ENCODE measurements at places on chromosomes 13 and 19. TPM values are rescaled to one million over a fixed set of nuclear protein-coding genes. Genes with fewer than 3 reads are reported as not detected.

DNA sequence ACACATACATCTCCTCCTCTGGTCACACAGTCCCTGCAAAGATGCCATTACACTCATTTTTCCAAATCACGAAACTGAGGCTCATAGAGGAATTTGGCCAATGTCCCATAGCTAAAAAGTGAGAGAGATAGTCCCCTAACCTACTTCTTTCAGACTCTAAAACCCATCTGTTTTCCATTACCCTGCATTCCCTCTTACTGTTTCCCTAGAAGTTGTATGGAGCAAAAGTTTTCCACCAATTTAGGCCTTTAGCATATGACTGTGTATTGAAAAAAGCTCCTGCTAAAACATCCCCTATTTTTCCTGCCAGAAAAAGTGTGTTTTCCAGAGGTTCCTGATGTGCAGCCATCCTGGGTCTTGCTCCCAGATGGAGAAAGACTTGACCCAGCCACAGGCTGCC, 16.3 kb downstream of the SERP2 start:
- no peak overlapping the region for H3K4me3 ChIP-seq
- H3K27me3 ChIP-seq = peaks cover 13% of the 10 kb centered on the region
- H3K36me3 ChIP-seq = no peaks in the 10 kb centered on the region
- no peaks in the 10 kb centered on the region for H3K4me1 ChIP-seq
- no peak for DNase-seq
- no peak overlapping the region for H3K27ac ChIP-seq

- no peaks in the 10 kb centered on the region for H3K36me3 ChIP-seq
- H3K4me3 ChIP-seq = no peak overlapping the region
- peaks cover 5% of the 10 kb centered on the region for H3K4me1 ChIP-seq
- no peak for DNase-seq
- no peak overlapping the region for H3K27ac ChIP-seq
Observed at GRCh38 chr13:59442944-59443486, 720.7 kb downstream of the DIAPH3 start.

DNA sequence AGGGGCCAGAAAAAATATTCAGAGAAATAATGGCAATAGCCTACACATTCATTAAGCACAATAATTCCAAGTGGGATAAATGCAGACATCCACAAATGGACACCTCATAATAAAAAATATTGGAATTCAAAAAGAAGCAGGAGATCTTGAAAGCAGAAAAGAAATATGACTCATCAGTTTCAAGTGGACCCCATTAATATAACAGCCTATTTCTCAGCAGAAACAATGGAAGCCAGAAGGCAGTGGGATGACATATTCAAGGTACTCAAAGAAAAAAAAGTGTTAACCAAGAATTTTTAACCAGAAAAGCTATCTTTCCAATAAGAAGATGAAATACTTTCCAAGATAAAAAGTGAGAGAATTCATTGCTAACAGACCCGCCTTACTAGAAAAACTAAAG, 48.4 kb upstream of the CYP2A13 start:
- H3K4me1 ChIP-seq = peaks cover 2% of the 10 kb centered on the region
- H3K27ac ChIP-seq = no peak overlapping the region
- no peaks in the 10 kb centered on the region for H3K36me3 ChIP-seq
- H3K27me3 ChIP-seq = peaks cover 11% of the 10 kb centered on the region

- no peak overlapping the region for H3K4me3 ChIP-seq
- H3K27me3 ChIP-seq = peaks cover 87% of the 10 kb centered on the region
- peaks cover 18% of the 10 kb centered on the region for H3K4me1 ChIP-seq
- H3K27ac ChIP-seq = no peak overlapping the region
- H3K36me3 ChIP-seq = no peaks in the 10 kb centered on the region
- DNase-seq = no peak
Observed at GRCh38 chr13:27827646-27828045, 35.4 kb downstream of the GSX1 start.

Gene PLPPR3
- not detected for total RNA-seq

DNA sequence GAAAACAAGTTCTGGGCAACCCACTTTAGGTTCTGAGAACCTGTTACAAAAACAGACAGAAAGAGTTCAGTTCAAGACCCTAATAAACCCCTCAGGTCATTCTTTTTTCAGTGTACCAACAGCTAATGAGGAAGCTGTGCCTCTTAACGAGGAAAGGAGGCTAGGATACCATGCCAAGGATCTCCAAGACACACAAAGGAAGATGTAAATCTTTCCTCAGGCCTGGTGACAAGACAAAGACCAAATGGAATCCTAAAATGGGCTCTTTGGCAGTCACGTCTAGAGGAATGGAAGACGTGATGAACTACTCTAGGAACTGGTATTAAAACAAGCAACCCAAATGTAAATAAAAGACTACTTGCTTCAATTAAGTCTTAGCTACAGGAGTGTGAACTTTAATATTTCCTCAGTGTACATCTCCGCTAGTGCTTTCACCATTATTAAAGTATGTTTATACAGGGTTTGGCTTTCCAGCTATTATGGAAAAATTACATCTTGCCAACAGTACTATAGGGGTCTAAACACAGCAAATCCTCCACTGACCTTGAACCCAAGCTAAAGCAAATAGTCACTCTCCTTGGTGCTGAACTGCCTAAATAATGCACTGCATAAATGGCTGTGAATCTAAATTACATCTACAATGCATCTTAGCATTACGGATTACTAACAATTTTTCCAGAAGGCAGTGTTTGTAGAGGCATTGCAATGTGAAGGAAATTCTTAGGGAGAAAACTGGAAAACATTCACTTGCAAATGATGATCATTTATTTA, 42.3 kb downstream of the ENOX1 start:
- H3K27me3 ChIP-seq = peaks cover 28% of the 10 kb centered on the region
- H3K27ac ChIP-seq = no peak overlapping the region
- DNase-seq = no peak
- H3K4me1 ChIP-seq = no peaks in the 10 kb centered on the region

- H3K4me3 ChIP-seq = no peak overlapping the region
- no peaks in the 10 kb centered on the region for H3K4me1 ChIP-seq
Observed at GRCh38 chr13:76622315-76623040, 263.7 kb downstream of the KCTD12 start.
